ENCODE measurements at places on chromosomes 6 and 20.
A peak's percentile ranks its signal among the peaks of the same experiment; 100 is the strongest.

DNA sequence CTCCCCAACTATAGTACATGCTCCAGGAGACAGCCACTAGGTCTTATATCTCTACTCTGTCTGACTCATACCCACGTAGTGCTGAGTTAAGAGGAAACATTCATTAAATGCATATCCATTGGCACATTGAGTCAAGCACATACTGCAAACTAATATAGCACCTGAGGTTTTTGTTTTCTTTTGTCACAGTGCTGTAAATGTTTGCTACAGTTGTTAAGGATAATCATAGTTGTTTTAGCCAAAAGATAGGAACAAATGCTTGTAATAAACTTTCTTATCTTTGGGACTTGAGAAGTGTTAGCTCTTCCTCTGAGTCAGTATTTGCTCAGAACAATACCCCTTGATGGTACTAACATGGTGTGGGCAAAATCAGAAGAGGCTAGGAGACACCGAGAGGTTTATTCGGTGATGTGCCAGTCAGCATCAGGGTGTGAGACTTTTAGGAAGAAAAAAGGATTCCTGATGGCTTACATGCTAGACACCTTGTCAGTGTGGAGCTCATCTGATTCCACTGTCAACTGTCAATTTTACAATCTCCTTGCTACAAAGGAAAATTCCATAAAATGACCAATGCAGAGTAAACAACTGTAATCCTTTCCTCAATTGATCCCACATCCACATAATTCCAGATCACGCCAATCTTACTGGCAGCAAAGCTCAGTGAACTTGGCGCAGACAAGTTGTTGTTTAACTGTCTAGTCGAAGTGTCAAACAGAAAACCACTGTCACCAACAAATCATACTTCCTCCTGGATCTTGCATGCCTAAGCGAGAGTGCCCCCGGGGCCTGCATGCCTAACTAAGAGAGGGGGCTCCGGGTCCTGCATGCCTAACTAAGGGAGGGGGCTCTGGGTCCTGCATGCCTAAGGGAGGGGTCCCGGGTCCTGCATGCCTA, 36.1 kb downstream of the ELOVL2 start:
- peak; percentile 41 for DNase-seq

DNA sequence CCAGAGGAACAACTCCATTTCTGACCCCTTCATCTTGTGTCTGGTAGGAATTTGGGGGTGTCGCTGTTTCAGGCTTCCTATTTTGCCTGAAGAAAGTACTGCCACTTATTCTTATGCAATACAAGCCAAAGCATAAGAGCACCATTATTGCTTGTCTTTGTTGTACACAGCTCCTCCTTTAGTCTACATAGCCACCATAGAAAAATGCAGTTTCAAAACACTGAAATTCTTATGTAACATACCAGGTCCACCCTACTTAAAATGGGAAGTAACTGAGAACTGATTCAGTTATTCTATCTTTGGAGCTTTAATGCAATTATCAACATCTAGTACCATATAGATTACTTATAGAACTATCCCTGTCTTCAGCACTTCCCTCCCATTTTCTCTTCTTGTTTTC, 255.5 kb downstream of the ARHGAP18 start:
- no peak for DNase-seq

GRCh38 chr6:135328136-135328535, 147.0 kb downstream of the MYB start:
- no peak for DNase-seq

DNA sequence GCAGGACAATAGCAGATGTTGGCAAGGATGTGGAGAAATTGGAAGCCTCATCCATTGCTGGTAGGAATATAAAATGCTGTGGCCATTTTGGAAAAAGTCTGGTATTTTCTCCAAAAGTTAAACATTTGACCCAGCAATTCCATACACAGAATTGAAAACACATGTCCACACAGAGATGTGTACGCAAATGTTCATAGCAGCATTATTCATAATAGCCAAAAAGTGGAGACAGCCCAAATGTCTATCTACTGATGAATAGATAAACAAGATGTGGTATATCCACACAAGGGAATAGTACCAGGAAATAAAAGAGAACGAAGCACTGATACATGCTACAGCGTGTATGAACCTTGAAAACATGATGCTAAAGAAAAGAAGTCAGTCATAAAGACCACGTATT, 40.5 kb downstream of the CFAP61 start:
- no peak for DNase-seq

DNA sequence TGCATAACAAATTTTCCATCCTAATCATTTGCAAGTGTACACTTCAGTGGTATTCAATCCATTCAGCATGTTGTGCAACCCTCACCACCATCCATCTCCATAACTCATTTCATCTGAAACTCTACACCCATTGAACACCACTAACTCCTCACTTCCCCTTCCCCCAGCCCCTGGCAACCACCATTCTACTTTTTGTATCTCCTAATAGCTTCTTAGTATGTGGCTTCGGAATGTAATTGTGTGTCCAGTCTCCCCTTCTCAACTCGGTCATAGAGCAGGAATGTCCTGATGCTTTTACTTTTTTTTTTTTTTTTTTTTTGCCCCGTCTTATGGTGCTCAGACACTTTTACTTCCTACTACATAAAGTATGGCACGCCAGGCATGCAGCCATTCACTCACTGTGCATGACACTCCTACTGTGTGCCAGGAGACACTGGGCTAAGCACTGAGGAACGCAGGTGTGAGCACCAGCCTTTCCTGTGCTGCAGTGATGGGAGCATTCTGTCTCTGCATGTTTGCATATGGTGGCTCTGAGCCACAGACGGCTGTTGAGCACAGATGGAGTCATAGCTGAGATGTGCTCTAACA, 15.3 kb downstream of the HCK start:
- no peak for DNase-seq
